ENCODE measurements at places on chromosomes 2 and 18.

- peak; percentile 65 for DNase-seq
Observed at GRCh38 chr2:232979871-232980461, 33.1 kb downstream of the NGEF start.

GRCh38 chr2:127561371-127561770 is 25.9 kb downstream of the MYO7B start:
- DNase-seq, result no peak

- DNase-seq, result no peak
Observed at GRCh38 chr18:48407358-48407757, 1.8 kb downstream of the ZBTB7C start.

- DNase-seq, result no peak
Observed at GRCh38 chr2:76211991-76212985, 501.6 kb upstream of the GCFC2 start.

DNA sequence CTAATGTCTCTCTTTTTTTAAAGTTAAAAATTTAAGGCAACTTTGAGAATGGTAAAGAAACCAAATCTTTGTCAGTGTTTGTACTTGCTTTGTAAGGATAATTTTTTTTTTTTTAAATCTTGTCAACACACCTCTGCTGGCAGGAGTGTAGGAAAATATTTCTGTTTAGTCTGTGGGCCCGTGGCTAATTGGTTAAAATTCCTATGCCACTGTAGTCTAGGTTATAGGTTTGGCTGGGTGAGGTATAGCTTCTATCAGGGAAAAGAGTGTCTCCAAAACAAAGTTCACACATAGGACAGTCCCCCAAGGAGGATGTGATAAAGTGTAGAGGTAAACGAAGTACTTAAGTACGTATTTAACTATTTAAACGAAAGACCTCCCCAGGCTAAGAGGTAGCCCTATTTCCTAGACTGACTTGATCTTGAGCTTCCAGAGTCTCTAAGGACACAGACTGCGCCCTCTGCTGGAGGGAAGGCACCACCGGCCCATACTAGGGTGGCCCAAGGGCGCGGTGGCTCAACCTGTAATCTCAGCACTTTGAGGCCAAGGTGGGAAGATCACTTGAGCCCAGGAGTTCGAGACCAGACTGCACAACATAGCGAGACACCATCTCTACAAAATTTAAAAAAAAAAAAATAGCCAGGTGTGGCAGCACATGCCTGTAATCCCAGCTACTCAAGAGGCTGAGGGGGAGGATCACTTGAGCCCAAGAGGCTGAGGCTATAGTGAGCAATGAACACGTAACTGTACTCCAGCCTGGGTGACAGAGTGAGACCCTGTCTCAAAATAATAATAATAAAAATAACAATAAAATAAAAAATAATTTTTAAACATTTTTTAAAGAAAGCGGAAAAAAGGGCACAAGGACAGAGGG is 8.9 kb downstream of the TEX44 start:
- peak; percentile 68 for DNase-seq

GRCh38 chr2:20190876-20191713 is 33.8 kb downstream of the SDC1 start:
- DNase-seq, result no peak

GRCh38 chr2:173401716-173402326 is 47.1 kb downstream of the CDCA7 start:
- peak; percentile 26 for DNase-seq

DNA sequence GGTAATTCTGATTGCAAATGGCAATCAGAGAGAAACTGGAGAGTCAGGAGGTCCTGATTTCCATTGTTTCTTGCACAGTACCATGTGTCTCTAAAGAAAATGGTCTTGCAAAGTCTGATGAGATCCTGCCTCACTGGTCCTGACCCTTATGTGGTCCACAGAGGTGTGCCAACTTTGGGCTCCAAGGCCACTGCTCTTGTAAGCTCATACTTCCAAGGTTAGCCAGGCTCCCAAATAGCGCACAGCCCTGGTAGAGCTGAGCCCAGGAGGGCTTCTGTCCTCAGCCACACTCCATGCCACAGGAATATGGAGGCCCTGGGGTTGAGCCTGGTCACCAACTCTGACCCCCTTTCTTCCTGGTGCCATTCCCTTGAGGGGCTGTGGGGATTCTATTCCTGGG is 80.7 kb downstream of the SDC1 start:
- no peak for DNase-seq

DNA sequence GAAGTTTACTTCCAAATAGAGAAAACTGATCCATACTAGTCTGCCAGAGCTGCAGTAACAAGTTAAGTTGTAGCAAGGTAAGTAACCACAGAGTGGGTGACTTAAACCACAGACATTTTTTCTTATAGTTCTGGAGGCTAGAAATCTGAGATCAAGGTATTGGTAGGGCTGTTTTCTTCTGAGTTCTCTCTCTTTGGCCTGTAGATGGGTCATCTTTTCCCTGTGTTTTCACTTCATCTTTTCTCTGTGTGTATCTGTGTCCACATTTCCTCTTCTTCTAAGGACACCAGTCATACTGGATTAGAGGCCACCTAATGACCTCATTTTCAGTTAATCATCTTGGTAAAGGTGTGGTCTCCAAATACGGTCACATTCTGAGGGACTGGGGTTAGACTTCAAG is 142.9 kb upstream of the MEX3C start:
- no peak for DNase-seq

DNA sequence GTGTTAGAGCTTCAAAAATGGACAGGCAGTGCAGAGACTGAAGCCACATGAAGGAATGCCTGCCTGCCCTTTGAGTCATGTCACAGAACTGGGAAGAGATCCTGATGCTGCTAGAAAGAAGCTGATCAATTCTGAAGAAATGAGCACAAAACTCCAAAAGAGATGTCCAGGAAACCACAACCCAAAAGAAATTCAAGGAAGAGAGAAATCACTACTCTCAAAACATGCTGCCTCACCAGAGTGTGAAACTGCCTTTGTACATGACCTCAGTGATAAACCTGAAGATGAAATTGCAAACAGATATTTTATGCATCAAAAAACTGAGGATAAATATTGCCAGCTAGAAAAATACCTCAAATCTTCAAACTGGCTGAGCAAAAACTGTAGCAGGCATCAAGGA is 20.5 kb downstream of the USP40 start:
- DNase-seq, result peak; percentile 6

GRCh38 chr2:230318190-230319121 is 8.5 kb upstream of the SP140L start:
- no peak for DNase-seq

Data from fibroblast of skin of right biceps (primary cell).